Dorsolateral prefrontal cortex (tissue), 122 donors: ENCODE measurements at places on chromosomes 1 and 21.

GRCh38 chr1:66876664-66877063 lies 48.0 kb downstream of the DNAI4 start:
- DNase-seq = no peak

GRCh38 chr1:42319128-42319851 lies 15.7 kb downstream of the FOXJ3 start:
- no peak for DNase-seq

DNA sequence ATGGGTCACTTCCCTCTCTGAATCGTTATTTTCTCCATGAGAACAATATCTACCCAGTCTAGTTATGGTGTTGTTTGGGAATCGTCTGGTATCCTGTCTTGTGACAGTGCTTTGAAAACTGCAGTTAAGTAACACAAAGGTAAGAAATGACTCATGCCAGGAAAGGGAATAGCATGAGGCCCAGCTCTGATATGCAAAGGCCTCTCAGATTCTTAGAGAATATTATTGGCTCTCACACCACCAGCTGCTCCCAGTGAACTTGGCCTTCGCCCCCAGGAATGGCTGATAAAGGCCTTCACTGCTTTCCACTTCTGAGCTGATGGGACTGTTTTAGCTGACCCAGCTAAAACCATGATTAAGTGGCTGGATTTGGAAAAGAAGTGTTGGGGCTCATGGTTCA lies 27.1 kb downstream of the NEK2 start:
- DNase-seq = no peak

GRCh38 chr1:110477967-110478640 lies 27.2 kb downstream of the PROK1 start:
- no peak for DNase-seq
